ENCODE measurements at places on chromosomes 3 and 15.

DNA sequence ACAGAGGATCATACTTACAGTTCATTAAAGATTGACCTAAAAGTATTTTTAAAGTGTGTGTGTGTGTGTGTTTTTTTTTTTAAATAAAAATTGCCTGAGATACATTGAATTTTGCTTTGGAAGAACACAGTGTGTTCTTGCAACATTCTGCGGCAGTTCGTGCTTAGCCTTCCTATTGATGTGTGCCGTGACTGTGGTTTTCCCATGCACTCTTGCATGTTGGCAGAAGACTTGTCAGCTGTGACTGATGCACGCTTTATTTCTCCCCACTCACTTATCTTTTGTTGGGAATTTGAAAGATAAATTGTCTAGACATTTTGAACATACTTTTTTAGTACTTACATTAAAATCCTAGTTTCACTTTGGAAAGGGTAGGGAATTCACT is 136.3 kb upstream of the LRRFIP2 start:
- no peak for DNase-seq

- DNase-seq = no peak
Measured at GRCh38 chr15:31472636-31473384, 146.2 kb downstream of the KLF13 start.

DNA sequence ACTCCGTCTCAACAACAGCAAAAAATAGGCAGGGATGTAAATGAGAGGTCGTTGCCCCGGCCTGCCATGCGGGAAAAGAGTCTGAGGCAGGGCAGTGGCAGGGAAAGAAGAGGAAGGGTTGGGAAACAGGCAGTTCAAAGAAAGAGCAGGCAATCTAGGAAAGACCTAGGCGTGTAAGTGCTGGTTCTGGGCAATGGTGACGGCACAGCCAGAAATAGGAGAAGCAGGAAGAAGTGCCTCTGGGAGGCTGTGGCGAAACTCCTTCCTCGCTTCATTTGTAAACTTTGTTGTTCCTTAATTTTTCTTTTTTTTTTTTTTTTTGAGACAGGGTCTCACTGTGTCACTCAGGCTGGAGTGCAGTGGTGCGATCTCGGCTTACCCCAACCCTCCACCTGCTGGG is 4.3 kb downstream of the SLC51A start:
- no peak for DNase-seq

DNA sequence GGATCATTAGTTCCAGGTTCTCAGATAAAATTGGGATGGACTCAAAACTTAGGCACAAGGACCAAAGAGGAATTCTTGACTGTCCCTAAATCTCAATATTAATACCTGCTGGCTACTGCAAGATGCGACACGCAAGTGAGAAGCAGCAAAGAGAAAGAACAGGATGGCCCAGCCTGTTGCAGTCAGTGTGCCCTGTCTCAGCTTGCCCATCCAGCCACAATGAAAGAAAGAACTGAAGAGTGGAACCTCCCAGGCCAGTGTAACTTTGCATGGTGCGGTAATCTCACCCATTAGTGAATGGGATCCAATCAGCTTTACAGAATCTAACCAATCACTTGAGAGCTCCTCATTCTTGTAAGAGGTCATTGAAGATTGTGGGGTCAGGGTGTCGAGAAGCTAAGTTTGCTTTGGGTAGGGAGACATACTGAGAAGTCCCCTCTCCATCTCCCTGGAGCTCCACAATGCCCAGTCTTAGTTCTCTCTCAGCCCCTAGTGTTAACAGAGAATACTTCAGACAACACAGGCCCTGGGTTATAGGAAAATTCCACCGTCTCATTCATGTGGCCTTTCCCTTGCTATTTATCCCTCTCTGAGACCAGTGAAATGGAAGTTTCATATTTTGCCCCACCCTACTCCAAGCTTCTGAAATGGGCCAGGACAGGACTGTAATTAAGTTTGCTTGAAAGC is 3.2 kb upstream of the SLC9A9 start:
- no peak for DNase-seq

DNA sequence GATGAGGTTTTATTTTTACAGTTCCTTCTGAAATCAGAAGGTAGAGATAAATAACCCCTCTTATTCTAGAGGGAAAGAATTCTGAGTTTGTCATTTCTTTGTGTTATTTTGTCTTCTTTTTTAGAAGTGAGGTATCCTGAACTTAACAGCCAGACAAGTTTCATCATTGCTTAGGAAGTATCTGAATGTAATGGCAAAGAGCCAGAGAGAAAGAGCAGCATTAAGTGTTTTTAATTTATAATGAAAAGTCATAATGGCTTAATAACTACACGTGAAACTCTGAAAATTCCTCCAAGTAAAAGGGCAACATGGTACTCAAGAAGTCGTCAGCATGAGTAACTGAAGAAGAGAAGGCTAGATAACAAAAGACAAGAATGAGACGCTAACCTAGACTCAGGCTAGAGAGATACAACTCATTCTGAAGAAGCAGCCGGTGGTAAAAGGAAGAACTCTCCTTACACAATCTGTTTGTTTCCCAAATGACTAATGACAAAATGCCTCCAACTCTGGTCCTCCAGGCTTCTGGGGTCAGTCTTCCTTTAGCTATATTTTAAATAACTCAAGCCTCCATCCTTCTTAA is 116.2 kb upstream of the NECTIN3 start:
- no peak for DNase-seq

- DNase-seq = peak; percentile 33
Measured at GRCh38 chr15:96670389-96670788, 339.9 kb downstream of the NR2F2 start.
